ENCODE measurements at places on chromosomes 3 and 15.

DNA sequence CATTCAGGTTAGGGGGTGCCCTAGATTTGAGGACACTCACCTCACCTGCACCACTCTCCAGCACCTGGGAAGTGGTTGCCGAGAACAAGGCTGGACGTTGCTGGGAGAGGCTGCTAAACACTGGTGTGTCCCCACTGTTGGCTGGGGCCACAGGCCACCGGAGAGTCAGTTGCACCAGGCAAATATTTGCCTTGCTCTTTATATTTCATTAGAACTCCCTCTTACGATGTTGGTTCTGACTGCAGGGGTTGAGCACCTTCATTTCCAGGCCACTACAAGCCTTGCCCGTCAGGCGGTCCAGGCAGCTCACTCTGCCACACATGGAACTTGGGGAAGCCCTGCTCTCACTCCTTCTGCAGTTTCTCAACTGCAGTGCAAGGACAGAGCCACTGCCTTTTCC lies 30.7 kb downstream of the HCN4 start:
- DNase-seq = no peak

DNA sequence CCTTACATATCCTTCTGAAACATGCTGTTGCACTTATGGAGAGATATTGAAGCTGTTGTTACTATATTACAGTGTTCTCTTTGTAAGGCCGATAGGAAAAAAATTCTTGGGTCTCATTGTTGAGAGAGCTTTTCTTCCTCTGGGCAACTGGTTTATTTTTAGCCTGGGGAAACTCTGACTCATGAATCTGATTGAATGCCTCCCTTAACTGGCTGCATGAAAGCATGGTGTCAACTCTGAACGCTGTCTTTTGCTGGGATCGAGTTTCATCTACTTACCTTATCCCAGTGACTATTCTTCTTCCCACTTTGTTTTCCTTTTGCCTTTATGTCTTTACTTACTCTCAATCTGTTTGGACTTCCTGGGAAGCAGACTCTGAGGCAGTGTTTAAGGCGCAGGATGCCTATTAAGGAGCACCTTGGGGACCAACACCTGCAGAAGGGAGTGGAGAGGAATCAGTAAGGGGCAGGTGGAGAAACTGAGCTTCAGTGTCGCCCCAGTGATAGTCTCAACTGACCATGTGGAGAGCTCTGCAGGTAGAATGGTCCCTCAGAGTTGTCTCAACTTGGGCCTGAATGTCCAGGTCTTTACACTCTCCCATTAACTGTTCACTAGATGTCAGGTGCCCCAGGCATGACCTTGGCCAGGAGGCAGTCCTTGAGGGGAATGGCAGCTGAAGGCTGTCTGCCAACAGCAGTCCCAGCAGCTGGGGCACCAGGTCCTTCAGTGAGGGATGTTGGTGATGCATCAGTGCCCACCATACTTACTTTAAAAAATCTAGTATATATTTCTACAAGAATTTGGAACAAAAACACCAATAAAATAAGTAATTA lies 88.9 kb upstream of the CCNL1 start:
- no peak for DNase-seq

DNA sequence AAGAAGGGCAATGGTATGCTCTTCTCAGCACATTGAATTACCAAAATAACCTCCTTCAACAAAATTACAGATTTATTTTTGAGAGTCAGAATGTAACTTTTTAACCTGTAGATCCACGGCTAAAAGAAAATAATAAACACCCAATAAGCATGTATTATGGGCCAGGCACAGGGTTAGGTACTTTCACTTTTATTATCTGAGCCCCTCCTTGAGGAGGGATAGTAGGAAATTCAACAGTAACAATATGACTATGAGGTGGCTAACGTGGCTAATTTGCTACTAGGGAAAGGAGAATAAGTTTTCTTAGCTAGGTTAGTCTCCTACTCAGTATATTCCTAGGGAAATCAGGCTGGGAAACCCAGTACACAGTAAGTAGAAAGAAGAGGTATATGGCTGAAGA lies 306.9 kb downstream of the GAP43 start:
- DNase-seq = no peak

DNA sequence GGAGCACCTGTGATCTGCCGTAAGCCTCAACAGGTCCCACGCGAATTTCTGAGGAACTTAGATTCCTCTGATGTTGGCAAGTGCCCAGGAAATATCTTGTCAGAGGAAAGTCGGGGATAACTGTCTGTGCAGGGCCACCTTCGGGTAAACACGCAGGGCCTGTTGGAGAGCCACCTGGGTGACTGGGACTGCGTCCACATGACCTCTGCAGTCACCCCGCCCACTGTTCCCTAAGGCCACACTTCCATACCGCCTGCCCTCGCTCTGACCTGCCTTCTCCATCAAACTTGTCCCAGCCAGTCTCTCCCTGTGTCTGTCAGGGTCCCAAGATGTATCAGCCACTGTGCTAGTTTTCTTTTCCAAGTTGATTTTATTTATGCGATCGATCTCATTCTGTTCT lies 28.7 kb downstream of the BFSP2 start:
- no peak for DNase-seq

DNA sequence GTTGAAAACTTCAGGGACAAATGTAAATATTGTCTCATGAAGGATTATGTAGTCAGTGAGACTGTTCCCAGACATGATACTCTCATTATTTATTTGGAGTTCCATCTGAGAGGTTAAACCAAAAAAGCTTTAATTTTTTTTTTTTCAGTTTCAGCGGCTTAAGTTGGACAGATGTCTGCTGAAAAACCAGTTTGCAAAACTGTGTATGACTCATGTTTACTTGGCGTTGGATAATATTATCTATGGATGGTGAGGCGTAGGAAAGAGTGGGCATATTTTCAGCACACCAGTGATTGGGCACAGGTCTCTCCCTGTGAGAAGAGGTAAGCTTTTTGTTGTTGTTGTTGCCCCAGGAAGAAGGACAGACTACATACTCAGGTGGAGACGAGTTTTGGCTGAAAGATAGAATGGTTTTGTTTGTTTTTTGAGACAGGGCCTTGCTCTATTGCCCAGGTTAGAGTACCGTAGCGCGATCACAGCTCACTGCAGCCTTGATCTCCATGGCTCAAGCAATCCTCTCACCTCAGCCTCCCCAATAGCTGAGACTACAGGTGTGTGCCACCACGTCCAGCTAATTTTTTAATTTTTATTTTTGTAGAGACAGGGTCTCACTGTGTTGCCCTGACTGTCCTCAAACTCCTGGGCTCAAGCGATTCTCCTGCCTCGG lies 16.4 kb upstream of the ANXA2 start:
- no peak for DNase-seq

- no peak for DNase-seq
Observed at GRCh38 chr3:61138401-61138800, 112.9 kb downstream of the FHIT start.

DNA sequence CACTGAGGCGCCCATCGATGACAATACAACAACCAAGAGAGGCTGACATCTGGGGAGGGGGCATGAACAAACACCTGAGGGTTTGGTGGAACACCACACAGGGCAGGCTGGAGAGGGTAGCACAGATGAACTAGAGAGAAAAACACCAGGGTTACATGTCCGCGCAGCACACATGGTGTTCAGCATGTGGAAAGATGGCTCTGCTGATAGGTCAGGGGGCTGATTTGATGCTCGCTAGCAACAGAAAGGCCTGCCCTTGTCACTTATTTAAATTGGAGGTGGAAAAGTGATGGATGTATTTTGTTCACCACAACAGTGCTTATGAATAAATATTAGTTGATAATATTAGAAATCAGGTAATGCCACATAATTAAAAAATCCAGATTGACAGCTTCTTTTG lies 67.5 kb downstream of the FRMD4B start:
- DNase-seq = no peak

DNA sequence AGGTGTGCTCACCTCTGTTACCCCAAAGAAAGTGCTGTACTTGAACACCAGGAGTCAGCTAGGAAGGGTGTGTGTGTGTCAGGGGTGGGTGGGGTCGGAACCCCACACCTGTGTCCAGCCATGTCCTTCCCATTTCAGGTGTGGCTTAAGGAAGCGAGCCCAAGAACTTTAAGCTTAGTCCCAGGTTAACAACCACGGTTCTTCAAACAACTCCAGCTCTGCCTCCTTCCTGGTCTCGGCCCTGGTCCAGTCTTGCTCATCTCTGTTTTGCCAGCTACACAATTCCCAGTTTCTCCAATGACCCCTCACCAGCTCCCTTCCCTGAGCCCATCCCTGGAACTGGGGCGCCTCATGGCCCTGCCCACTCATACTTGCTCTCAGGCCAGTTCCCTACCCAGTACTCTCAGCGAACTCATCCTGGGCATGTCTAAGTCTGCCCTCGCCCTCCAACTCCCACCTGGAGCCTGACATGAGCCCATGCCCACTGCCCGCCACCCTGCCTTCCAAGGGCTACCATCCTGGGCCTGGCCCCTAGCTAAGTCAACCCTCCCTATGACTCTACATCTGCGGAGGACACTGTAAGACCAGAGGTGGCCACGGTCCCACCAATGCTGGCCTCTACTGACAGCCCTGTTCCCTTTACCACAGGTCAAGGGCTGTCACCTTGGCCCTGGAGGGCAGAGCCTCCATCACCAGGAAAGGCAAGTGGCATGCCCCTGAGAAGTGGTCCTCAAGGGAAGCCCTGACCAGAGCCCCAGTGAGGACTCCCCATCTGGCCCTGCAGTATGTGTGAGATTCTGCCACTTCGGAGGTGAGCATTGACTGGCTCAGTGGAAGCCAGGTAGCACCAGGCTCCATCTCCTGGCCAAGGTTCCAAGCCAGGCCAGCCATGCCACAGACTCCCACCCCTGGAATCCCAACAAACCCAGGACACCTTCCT lies 9.2 kb downstream of the POC1A start:
- DNase-seq = no peak

DNA sequence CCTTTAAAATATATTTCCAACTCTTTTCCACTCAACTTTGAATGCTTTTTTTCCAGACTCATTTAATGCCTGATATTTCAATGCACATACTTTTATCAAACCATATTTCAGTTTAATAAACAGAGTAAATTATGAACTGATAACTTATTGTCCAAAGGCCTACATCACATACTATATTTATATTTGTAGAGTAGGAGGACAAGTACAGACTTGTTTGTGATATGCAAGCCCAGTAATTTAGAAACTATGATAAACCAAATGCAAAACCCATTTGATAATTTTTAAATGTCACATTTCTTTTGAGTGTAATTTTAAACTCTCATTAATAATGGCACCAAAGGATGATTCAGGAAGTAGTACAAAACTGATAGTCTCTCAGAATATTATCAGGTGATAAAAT lies 3.3 kb downstream of the RFX7 start:
- no peak for DNase-seq

- DNase-seq = no peak
Observed at GRCh38 chr15:77889009-77889806, 188.3 kb downstream of the TBC1D2B start.

DNA sequence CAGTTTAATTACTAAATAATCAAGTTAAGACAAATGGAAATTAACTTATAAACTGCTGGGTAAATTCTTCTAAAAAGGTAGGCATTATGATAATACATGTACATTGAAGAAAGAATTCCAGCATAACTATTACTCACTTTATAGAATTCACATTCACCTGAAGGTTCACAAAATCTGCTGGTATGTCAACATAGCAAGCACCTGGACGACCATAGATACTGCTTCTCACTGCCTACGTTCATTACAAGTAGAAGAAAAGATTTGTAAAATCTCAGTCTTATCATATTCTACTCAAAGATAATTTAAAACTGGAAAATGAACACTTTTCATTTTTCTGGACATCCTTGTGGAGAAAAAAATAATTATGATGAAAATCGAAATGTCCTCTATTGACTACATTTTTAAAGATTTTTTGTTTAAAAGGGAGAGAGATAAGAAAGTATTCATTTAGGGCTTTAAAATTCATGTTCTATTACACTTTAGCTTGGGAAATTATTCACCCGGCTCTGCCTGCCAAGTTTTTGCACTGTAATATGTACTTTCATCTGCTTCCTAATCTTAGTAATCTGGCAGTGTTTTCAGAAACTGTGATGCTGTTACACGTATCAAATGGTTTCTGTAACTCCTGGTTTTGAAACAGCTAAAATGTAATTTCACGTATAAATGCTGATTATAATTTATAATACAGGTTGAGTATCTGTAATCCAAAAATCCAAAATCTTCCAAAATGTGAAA lies 16.1 kb downstream of the HACL1 start:
- DNase-seq = no peak

GRCh38 chr3:21509731-21510470 lies 241.1 kb downstream of the ZNF385D start:
- DNase-seq = no peak

DNA sequence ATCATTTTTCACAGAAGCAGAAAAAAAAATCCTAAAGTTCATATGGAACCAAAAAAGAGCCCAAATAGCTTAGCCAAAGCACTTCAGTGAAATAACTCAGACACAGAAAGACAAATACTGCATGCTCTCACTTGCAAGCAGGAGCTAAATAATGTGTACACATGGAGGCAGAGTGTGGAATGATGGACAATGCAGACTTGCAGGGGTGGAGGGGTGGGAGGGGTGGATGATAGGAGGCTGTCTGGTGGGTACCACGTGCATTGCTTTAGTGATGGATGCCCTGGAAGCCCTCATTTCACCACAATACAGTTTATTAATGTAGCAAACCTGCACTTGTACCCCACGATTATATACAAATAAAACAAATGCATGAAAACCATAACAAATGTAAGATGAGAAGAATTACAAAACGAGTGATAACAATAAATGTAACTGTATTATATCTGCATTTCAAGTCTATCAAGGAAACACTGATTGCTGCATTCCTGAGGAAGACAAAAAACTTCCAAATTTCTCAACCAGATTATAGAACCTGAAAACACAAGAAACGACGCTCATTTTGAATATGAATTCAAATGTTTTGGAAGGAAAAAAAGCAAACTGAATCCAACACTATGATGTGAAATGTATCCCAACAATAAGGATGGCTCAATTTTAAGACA lies 96.5 kb downstream of the DLG1 start:
- DNase-seq = no peak

- no peak for DNase-seq
Observed at GRCh38 chr3:147925272-147925671, 516.1 kb downstream of the ZIC1 start.

DNA sequence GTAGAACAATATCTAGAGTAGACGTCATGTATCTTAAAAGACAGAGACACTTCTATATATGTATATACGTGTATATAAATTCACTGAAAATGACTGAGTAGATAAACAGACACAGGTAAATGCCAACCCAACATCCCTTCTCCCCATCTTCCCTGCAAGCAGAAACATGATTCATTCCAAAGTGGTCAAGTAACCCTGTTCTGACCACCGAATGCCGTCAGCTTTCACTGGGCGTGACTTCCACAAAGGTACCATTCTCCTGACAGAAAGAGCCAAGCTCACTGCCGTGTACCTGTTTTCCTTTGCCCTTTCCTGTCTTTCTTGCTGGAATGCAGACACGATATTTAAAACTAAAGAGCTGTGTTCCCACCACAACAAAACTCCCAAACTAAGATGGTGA lies 76.7 kb downstream of the TAFA4 start:
- DNase-seq = no peak

- DNase-seq = no peak
Observed at GRCh38 chr3:123832692-123833397, 51.3 kb downstream of the MYLK start.

GRCh38 chr3:87997298-87997697 lies 61.5 kb downstream of the CGGBP1 start:
- DNase-seq = no peak

GRCh38 chr3:5002174-5002870 lies 23.1 kb downstream of the BHLHE40 start:
- peak; percentile 30 for DNase-seq

All from activated CD4-positive, CD25-positive, alpha-beta regulatory T cell treated with anti-CD3 and anti-CD28 coated beads, Interleukin-2, amount 50 U/mL, for 72 hours (primary cell).